IPS DF 19.7 (cell line): ENCODE measurements at places on chromosomes 1 and 21.

- DNase-seq = no peak
These were observed 18.5 kb downstream of the SH3BP5L start for GRCh38 chr1:248807067-248807737.

DNA sequence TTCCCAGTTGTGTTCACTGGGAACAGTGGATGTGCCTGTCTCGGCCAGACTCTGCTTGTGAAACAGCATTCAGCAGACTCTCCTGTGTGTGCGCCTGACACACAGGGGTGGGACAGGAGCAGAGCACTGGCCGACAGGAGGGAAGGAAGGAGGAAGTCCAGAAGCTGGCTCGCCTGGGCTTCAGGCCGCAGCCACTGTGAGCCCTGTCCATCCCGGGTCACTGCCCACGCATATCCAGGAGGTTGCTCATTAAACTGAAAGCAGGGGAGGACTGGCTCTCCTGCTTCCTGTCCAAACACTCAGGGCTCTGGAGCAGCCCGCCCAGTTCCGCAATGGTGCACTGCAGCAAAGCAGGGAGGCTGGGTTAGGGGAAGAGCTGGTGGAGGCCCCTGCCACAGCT, 218.7 kb upstream of the VAMP3 start:
- no peak for DNase-seq

- no peak for DNase-seq
These were observed 29.0 kb downstream of the CLIC6 start for GRCh38 chr21:34697826-34698225.

DNA sequence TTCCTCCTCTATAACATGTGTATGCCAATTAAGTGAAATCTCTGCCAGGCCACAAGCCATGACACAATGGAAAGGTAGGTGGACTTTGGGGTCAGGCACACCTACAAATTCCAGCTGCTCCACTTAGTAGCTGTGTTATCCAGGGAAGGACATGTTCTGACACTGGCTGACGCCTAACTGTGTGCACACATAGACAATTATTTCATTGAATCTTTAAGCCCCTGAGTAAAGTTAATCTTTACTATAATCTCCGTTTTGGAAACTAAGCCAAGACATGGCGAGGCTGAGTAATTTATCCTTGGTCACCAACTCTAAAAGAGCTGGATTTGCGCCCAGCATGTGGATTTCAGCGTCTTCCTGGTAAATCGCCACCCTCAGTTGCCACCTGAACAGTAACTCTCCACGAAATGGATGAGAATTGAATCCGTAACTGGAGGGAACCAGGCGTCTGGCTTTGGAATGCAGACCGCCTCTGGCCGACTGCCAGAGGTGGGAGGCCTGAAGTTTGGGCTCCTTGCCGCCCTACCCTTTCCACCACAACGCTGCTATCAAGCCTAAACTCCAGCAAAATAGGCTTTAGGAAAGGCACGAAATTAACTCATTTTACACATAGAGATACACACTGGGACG, 888 bp upstream of the SNRPE start:
- DNase-seq = no peak

DNA sequence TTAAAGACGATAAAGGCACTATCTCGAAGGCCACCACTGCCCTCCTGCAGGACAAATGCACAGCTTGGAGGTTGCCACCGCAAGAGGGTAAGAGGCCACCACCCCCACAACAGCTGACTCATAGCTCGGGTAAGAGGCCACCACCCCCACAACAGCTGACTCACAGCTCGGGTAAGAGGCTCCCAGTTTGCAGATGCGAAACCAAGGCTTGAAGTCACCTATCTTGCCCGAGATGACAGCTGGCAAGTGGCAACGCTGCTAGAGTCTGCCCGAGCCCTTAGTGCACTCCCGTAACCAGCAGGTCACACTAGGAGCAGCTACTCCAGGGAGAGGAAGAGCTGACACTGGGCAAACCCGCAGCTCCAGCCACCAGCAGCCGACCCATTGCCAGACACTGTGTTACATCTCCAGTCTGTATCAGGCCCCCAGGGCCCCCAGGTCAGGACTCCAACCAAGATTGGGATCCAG, 17.1 kb upstream of the SPSB1 start:
- no peak for DNase-seq

- DNase-seq = no peak
These were observed 131.6 kb downstream of the BEND5 start for GRCh38 chr1:48644905-48645605.

DNA sequence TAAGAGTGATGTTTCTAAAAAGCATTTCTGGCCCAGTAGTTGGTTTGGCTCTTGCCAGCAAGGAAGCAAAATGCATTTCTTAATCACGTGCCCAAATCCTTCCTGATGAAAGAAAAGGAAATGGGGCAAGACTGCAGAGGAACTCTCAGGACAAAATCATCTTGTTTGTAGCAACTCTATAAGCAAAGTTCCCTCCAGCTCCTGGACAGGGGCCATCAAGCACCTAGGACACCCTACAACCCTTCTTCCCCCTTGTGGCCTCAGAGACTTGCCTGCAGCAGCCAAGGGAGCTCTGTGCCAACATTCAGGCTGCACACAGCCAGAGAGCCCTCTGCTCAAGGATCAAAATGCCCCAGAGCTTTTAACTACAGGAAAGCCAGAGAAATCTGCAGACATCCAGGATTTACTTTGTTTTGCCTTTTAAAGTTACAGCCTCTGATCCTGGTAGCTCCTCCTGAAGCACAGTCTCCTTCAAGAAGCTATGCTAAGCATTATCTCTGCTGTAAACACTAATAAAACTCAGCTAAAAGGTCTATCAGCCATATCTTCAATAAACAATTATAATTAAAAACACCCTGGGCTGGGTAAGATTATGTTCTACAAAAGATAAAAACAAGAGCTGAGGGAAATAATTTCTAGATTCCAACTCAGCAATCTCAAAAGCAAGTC, 105.0 kb downstream of the KIAA0319L start:
- DNase-seq = no peak
